ENCODE measurements at places on chromosomes 4 and X.

- no peak for DNase-seq
These were observed 1756.9 kb upstream of the TENM3 start for GRCh38 chr4:180486342-180486741.

- no peak for DNase-seq
These were observed 253.4 kb downstream of the MAPK10 start for GRCh38 chr4:86106475-86106874.

DNA sequence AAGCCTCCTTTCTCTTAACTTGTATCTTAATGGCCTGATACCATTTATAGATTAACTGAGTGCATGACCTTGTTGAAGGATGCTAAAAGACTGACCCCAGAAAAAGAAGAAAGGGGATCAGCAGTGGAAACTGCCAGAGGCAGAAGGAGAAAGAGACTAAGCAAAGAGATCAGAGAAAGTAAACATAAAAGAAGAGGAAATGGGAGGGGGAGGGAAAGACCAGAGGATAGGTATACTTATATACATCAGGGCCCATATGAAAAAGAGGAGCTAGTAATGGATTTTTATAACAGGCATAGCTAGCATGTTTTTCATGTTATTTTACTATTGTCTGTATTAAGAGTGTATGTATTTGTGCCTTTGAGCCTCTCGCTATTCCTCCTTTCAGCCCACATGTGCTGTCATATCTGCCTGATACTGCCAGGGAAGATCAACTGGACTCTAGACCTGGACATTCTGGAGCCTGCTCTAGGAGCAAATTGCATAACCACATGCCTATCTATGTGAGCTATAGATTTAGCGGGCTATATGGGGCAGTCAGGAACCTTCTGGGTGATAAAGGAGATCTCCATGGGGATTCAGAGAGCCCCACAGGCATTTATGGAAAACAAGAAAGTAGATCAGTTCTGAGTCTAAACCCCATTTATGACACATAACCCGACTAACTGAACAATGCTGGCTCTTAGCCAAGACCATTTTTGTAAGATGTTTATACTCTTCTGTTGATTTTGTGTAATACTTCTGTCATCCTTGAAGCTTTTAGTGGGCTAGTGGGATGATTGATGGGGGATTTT lies 13.4 kb upstream of the SNX12 start:
- DNase-seq = no peak

DNA sequence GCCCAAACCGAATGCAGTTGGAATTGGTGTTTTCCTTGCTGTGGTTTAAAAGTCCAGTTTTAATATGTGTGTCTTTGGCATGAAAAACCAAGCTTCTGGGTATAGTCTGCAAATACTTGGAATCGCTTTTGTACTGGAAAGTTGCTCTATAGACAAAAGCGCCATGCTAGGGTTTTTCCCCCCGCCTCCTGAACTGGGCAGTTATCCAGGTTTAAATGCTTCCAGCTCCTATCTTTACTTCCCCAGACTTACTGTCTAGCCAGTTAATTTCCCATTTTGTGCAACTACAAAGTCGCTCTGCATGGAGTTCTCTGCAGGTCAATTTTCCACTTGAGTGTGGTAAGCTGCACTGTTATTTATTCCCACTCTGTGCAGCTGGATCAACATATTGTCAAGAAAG lies 2.7 kb downstream of the RASL11B start:
- DNase-seq = no peak

- no peak for DNase-seq
These were observed 548.9 kb downstream of the PPP4R3C start for GRCh38 chrX:26914232-26914631.

GRCh38 chr4:54433686-54434085 lies 204.6 kb downstream of the PDGFRA start:
- no peak for DNase-seq

- no peak for DNase-seq
These were observed 1064.6 kb upstream of the SLIT2 start for GRCh38 chr4:19187096-19187495.

- DNase-seq = peak; percentile 3
These were observed 94.9 kb upstream of the SHISA3 start for GRCh38 chr4:42302348-42302747.

DNA sequence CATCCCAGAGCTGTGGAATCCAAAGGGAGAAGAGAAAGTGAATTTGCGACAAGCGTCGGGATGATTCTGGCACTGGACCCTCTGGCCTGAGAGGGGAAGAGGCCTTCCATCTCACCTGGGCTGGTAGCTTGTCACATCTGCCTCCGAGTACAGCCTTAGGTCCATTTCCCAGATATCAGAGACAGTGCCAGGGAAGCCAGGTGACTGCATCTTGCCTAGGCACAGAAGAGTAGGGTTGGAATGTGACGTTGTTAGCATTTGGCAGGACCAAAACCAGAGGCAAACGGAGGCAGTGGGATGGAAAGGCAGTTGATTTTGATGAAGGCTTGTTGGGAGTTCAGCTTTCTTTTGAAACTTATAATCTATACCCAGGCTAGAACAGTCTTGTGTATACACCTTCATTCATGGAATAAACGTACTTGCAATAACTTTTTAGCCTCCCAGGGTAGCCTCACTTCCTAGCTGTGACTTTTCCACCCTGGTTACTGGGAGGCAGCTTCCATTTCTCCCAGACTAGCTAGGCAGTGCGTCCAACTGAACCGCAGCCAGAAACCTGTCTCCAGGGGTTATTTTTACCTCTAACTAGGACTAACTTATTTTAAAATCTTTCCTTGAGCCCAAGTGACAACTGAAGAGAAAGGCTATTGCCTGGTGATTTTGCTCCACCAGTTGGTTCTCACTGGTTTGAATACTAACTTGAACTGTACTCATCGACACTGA lies 5.9 kb downstream of the SOD3 start:
- DNase-seq = no peak

DNA sequence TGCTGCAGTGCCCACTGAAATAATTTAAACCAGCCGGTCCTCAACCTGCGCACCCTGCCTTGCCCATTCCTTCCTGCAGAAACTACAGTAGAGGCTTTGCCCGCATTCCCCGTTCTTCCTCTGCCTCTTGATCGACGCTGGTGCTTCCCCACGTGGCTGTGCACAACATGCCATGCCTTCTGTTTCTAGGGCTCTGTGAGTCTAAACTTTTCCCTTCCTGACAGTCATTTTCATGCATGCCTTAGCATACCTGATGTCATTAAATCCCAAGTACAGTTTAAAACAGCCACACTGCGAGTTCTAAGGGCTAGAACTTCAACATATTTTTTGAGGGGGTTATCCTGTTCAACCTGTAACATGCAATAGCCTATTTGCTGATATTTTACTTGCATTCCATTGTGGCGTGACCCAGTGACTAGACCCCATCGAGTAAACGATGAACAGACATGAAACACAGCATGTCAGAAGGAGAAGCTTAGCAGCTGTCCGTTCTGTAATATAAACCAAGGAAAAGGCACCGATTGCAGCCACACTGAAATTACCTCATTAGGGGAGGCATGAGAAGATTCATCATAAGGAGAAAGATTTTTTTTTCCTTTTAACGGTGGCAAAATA lies 232.5 kb downstream of the ARHGAP10 start:
- no peak for DNase-seq

GRCh38 chr4:17781300-17782287 lies at the start of gene FAM184B:
Gene FAM184B, minus strand, starts transcription at chr4:17781621. Its CDS starts 322 bp downstream, at chr4:17781299.
- no peak for DNase-seq

- DNase-seq = no peak
These were observed 314.4 kb downstream of the IL1RAPL1 start for GRCh38 chrX:28901637-28902036.

GRCh38 chr4:165766018-165766417 lies 107.0 kb upstream of the TLL1 start:
- no peak for DNase-seq

GRCh38 chrX:57977992-57978391 lies 67.7 kb upstream of the ZXDA start:
- DNase-seq = peak; percentile 14

- DNase-seq = no peak
These were observed 128.1 kb upstream of the HPF1 start for GRCh38 chr4:169885893-169886292.

DNA sequence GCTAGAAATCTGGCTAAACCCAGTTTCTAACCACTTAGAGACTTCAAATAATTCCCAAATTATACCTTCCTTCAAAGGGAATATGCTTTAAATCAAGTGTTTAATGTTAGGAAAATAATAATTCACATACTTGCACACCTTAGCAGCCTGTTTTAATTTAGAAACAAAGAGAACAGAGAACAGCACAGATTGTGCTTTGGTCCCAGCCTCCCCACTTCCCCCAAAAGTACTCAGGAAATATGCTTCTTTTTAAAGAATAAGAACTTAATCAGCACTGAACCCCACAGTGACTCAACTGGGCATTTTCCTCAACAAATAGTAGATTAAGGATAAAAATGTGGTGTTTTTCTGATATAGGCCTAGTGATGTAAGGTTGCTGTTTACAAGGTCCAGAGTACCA lies 295.8 kb downstream of the GBA3 start:
- DNase-seq = no peak

DNA sequence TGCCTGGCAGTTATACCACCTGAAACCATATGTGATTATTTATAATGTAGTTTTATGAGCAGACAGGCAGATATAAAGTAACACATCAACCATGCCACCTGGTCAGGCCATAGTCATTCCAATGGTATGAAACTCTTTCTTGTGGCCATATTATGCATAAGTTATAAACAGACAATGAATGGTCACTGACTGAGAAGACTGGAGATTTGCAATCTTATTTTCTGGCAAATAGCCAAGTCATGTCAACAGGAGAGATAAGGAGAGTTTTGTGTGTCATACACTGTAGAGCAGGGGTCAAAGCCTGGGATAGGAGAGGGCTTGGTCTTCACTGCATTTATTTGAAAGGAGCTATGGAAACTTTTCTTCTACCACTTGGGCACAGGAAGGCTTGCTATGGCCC lies 29.5 kb downstream of the SORBS2 start:
- DNase-seq = no peak

GRCh38 chrX:38036466-38036865 lies 30.1 kb downstream of the SYTL5 start:
- no peak for DNase-seq

DNA sequence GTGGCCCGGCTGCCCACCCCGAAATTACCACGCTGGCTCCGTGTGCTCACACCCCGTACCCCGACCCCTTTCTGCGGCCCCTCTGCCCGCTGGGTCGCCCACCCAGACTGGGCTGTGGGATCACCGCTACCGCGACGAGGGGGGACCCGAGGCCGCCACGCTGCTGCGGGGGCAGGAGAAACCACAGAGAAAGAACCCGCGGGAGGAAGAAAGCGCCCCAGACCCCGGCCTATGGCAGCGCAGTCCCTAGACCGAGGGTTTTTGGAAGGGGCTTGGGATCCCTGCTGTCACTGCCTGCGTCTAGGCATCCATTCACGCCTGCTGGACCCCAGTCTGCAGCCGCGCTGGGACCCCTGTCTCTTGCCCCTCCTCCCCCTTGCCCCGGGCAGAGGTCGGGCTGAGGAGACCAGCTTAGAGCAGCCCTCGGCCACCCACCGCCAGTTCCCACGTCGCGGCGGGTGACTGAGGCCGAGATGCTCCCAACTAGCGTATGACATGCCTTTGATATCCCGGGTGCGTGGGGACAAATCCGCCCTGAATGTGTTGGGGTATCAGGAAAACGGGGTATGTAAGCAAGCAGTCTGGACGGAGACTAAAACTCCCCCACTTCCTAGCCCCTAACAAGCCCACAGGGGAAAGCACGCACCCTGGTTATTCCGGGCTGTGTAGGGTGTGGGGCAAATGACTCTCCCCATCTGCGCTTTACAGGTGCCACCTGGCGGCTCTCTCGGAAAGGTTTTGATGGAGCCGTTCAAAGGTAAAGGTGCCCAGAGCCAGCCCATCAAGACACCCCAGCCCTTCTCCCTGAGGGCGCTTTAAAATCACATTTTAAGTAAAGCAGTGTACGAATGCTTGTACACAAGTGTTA lies 862 bp upstream of the INPP4B start:
- peak; percentile 30 for DNase-seq

- peak; percentile 48 for DNase-seq
These were observed 304.1 kb upstream of the TECRL start for GRCh38 chr4:64713256-64713840.

- no peak for DNase-seq
These were observed 192.1 kb downstream of the IDS start for GRCh38 chrX:149312988-149313387.

DNA sequence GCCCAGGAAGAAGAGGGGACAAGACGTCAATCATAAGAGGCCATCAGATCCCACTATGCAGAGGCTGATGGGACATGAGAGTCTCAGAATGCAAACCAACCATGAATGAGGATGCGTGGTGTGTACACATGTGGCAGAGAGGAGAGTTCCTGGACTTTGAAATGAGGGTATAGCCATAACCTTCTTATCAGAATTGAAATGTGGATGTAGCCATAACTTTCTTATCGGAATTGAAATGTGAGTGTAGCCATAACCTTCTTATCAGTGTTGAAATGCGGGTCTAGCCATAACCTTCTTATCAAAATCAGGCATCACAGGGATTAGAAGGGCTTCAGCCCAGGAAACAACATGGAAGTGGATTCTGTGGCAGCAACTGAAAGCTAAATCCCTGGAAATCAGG lies 415.5 kb upstream of the FAT1 start:
- DNase-seq = no peak

GRCh38 chrX:1451251-1451660 lies 1.5 kb downstream of the ASMTL start:
- DNase-seq = no peak

- DNase-seq = peak; percentile 58
These were observed 81.0 kb downstream of the SORBS2 start for GRCh38 chr4:185730849-185731608.

DNA sequence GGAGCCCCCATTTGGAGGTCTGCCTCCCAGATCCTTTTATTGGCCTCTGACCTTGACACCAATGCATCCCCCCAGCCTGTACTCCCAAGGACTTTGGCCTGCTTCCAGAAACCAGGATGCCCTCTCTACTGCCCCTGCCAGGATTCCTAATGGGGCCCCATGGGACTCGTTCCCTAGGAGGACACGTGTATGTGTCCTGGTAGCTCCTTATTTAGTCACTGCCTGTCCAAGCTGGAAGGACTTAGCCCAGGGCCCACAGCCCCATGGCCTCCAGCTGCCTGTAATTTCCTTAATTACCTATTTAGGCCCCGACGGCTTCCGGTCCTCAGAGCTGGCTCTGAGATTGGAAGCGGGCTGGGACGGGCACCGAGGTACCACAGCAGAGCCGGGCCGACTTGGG lies 9.4 kb downstream of the ATP2B3 start:
- DNase-seq = peak; percentile 41

DNA sequence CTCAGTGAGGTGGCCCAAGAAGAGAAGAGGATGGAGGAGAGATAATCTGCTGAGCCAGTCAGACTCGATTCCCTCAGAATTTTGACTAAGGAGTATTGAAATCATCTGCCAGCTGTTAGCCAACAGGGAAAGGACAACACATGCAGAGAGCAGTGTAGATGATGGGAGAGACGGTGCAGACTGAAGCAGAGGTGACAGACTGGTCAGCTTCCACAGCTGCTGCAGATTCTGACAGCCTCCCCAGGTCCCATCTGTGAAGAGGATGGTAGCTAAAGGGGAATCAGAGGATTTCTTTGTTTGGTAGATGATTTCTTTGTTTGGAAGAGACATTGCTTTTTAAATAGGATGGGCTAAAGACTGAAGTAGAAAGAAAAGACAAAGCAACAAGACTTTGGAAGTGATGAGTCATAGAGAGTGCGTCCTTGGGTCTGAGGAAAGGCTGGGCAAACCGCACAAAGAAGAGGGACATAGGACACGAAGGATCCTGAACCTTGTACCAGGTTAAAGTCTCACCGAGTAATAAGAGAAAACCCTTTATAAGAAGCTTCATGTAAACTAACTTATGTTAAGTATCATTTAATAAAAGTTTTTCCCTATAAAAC lies 27.6 kb downstream of the INTU start:
- no peak for DNase-seq

GRCh38 chr4:48129307-48130014 lies 4.6 kb downstream of the TXK start:
- no peak for DNase-seq

GRCh38 chr4:14465057-14465456 lies 537.2 kb upstream of the CPEB2 start:
- DNase-seq = no peak
